ENCODE measurements at places on chromosomes 12 and 14. TPM values are rescaled to one million over a fixed set of nuclear protein-coding genes. Genes with fewer than 3 reads are reported as not detected.

The RERGL gene
- total RNA-seq = not detected

The KRT76 gene
- total RNA-seq = not detected

The ALDH1L2 gene
- total RNA-seq = 0.14 TPM

The DTD2 gene
- total RNA-seq = 18.1 TPM

The TMTC1 gene
- not detected for total RNA-seq

The C12orf54 gene
- not detected for total RNA-seq

The KRT80 gene
- total RNA-seq = not detected

The GLT1D1 gene
- total RNA-seq = not detected

The PRB2 gene
- not detected for total RNA-seq

The OR6J1 gene
- not detected for total RNA-seq

GRCh38 chr12:68013181-68013580, 23.9 kb downstream of the IFNG-AS1 start:
- DNase-seq = no peak

GRCh38 chr14:80434574-80435321, 223.4 kb upstream of the DIO2 start:
- no peak for DNase-seq

DNA sequence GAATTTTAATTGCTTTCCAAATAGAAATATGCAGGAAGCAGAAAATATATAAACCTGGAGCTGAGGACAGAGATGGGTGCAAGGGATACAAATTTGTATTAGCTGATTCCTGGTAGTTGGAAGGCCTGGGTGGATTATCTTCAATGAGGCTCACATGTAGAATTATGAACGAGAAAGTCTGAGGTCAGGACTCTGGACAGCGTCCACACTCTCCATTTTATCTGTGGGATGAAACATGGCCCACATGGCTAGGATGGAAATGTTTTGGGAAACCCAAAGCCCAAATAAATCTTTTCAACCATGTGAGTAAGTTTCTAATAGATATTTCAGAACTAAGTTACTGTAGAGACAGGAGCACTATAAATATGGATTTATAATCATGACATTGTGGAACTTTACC, 256.1 kb downstream of the APAF1 start:
- no peak for DNase-seq

DNA sequence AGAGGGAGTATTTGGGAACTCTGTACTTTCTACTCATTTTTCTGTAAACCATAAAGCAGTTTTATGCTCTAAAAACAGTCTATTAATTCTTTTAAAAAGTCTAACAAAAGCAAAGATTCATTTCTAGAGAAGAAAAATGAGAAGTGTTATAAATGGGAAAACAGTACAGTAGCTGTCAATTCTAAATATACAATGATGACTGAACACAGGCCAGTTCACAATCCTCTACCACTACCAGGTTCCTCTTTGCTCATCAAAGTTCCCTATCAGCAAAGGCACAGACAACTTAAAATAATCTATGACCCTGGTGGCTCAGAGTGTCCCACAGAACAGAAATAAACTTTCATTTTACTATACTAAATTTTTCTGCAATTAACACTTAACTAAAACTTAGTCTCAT, 12.5 kb downstream of the NAA25 start:
- DNase-seq = no peak

DNA sequence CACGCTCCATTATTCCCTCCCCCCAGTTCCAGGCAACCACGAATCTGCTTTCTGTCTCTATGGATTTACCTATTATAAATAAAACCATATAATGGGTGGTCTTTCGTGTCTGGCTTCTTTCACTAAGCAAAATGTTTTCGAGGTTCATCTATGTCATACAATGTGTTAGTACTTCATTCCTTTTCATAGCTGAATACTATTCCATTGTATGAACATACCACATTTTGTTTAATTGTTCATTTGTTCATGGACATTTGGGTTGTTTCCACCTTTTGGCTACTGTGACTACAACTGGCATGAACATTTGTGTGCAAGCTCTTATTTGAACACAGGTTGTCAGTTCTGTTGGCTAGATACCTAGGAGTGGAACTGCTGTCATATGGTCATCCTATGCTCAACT, 12.9 kb upstream of the PAPOLA start:
- DNase-seq = no peak

- no peak for DNase-seq
Measured at GRCh38 chr12:51122844-51123243, 39.4 kb upstream of the CSRNP2 start.

GRCh38 chr14:92144708-92145107, 22.9 kb downstream of the CPSF2 start:
- no peak for DNase-seq

GRCh38 chr14:86539361-86540070, 1009.6 kb downstream of the FLRT2 start:
- no peak for DNase-seq

- no peak for DNase-seq
Measured at GRCh38 chr12:72337946-72338345, 65.8 kb downstream of the TRHDE start.

- DNase-seq = no peak
Measured at GRCh38 chr14:71629250-71629649, 303.0 kb upstream of the RGS6 start.

DNA sequence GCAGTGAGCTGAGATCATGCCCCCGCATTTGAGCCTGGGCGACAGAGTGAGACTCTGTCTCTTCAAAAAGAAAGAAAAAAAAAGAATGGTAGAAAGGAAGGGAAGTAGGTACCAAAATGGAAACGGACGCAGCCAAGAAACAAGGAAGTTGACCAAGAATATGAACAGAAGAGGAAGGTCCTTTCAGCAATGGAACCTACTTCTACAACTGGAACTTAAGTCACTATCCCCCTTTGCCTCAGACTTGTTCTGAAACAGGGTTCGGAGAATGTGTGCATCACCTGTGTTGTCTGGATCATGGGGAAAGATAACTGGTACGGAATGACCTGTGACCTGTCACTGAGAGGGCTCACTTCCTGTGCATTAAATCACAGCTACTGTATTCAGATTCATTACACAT, 43.9 kb upstream of the RNASE1 start:
- no peak for DNase-seq

DNA sequence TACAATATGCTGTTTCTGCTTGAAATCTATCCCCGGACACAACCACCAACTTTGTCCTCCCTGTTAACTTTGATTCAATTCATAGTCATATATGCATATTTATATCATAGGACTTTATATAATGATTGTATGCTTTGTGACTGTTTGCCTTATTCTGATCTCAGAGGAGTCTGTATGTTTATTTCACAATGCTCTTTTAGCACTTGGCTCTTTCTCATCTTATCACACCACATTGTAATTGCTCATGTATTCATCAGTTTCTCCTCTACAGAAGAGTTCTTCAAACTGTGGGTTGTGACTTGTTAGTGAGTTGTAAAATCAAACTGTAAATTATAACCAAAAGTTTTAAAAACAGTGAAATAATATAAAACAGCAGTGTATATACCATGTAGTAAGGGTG, 21.7 kb upstream of the PPM1A start:
- DNase-seq = no peak

GRCh38 chr12:102351322-102351721, 129.0 kb downstream of the IGF1 start:
- no peak for DNase-seq

DNA sequence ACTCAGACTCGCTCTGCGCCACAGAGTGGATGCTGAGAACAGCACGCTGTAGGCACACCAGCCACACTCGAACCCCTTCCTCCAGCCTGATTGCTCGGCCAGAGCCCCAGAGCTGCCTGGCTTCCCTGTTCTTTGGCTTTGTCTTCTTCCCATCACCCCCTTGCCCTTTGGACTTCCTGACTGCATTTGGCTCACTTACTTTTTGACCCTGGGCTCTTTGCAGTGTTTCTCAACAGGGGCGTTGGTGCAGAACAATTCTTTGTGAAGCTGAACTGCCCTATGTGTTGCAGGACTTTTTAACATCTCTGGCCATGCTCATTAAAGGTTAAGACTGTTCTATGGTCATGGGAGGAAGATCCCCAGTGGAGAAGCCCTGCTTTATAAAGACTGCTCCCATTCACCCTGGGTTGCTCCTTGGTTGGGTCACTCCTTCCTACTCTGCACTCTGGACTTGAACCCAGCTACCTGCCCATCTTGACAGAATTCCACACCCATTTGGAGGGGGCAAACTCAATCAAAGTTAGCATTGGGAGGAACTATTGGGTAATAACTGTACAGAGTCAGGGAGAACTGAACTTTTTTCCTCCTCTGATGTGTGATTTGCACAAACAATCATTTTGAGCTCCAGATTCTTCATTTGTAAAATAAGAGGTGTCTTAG, 127.7 kb upstream of the PLEKHG7 start:
- DNase-seq = no peak

GRCh38 chr14:62626416-62626815, 418.8 kb downstream of the KCNH5 start:
- DNase-seq = no peak

GRCh38 chr12:66624806-66625205, 54.1 kb downstream of the GRIP1 start:
- no peak for DNase-seq

DNA sequence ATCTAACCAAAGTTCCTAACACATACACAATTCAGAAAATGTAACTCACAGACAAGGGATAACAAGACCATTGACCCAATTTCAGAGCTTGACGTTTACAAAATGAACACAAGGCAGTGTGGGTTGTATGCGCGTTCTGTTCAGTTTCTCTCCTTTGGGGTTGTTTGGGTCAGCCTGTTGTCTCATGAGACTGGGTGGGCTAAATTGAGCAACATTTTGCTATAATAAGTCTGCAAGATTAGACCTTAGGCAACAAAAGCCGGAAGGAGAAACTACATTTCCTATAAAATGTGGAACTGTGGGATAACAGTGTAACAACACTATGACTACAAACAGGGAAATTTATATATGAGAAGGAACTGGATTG, 18.8 kb upstream of the LTA4H start:
- no peak for DNase-seq
